ENCODE measurements at places on chromosomes 3 and 15.

DNA sequence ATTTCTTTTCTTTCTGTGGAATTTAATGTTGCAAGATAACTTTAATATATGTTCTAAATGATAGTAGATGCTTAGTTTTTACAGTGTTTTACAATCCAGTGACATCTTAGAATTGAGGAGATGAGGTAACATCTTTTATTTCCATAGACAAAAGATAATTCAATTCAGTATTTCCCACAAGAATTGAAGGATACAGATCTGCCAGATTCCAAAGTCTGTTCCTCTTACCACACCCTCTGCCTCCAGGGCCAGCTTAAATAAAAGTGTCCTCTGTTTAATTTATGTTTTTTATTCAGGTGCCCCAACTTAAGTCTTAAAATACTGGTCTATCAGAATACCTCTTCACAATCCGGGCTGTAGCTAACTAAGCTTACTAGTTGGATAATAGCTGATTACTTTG is 6.5 kb downstream of the STT3B start:
- no peak for DNase-seq

- peak; percentile 63 for DNase-seq
Observed at GRCh38 chr3:72520690-72521308, 327.4 kb downstream of the SHQ1 start.

DNA sequence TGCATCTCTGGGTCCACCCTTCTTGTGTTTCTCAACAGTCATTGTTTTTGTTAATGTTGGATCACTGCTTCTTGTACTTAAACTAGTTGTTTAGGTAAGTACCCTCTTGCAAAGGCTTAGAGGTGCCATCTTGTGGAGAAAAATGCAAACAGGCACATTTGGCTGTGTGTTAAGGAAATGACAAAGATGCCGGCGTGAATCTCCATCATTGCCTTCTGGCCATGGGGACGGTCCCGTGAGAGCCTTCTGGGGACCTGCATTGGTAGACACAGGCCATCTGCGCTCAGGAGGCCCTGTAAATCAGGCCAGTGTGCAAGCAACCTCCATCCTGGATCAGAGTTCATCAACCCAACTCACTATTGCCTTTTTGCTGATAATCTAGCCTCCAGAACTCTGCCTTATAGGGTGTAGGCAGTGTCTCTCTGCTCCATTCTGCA is 158.6 kb upstream of the NR2E3 start:
- DNase-seq = peak; percentile 31

- DNase-seq = no peak
Observed at GRCh38 chr3:177811835-177812234, 614.6 kb upstream of the TBL1XR1 start.

DNA sequence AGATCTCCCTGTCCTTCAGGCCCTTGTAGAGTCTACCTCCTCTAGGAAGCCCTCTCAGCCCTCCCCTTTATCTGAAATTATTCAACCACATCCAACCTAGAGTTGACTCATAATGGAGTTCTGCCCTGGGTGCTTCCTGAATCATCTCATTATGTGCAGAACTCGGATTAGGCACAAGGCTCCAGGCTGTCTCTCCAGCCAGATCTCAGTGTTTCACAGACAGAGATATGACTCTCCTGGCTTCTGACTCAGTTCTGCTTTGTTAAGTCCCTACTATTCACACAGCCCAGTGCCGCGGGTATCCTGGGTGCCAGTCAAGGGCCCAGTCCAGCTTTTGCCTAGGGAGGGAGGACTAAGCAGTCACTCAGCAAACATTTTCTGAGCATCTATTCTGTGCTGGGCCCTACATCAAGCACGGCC is 9.3 kb downstream of the STRA6 start:
- peak; percentile 94 for DNase-seq

GRCh38 chr3:72862314-72863090 is 14.3 kb upstream of the SHQ1 start:
- DNase-seq = no peak

GRCh38 chr15:83012076-83012426 is 612 bp upstream of the C15orf40 start:
- no peak for DNase-seq

DNA sequence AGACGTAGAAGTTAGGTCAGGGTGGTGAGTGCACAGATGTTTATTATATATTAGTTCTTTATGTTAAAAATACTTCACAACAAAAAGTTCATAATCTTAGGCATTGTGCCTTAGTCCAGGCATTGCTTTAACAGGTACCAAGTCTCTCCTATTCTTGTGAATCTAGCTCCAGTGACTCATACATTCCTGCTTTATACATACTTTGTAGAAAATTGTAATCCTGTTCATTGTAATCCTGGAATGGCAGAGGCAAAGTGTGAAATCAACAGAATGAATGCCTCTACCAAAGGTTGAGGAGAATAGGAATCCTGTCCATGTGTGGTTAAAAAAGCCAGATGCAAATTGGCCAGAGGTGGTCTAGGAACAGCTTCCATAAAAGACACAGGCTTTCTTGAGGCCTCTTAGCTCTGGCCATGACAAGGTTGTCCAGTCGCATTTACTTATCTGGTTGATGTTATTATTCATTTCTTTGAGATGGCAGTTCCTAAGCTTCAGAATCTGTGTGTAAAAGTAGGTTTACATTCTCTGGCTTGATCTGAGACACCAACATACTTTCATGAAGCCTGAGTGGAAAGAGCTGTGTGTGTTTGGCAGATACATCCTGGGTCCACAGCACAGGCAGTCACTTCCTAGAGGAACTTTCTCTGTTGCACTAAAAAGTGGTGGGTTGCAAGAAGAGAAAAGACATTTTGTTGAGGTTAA is 109.0 kb downstream of the CDIN1 start:
- no peak for DNase-seq

DNA sequence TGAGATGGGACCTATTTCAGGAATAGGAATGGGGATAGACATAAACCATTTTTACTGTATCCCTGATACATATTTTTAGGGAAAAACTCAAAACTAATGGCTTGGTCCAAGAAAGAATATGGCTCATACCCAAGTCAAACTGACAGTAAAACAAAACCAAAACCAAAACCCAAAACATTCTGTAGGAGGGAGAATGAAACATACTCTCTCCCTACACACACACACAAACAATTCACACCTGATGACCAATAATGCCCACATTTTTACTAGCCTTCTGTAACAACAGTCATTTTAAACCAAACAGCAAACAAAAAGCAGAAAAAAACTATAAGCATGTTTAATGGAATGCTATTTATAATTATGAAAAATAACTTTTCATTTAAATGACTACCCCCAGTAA is 74.9 kb downstream of the NBEAL2 start:
- no peak for DNase-seq

DNA sequence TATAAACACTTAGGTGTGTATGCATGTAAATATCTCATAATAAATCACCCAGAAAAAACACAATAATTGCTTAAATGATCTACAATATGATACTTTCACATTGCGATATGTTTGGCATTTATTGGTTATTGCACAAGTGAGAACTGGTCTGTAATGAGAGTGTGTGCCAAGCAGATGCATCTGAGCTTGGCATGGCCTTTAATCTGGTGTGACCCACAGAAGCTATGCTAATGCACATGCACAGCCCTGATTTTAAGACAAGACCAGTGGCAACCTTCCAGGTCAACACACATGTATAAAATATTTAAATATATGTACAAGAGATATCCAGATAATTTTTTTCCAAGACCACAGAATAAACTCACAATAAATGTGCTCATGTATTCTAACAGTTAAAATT is 42.7 kb downstream of the C2CD4A start:
- no peak for DNase-seq

DNA sequence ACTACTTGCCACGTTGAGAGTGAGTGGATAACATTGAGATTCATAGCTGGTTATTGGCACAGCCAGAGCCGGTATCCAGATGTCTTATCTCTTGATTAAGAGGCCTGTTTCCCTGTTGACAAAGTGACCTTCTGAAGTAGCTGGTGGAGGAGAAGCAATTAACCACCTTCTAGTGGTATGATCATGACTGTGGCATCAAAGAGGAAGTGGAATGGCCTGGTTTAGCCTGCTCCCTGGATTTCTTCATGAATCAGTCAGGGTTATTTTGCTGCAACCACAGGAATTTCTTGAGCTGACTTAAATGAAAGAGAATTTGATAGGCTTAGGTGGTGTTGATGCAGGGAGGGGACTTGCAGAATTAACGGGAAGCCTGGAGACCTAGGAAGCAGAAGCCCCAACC is 398.3 kb downstream of the MFSD1 start:
- peak; percentile 72 for DNase-seq

GRCh38 chr15:25849157-25849921 is 13.8 kb downstream of the ATP10A start:
- no peak for DNase-seq

- DNase-seq = no peak
Observed at GRCh38 chr3:183731611-183732010, 34.0 kb downstream of the YEATS2 start.

GRCh38 chr15:52751522-52751921 is 38.6 kb downstream of the ONECUT1 start:
- DNase-seq = no peak

DNA sequence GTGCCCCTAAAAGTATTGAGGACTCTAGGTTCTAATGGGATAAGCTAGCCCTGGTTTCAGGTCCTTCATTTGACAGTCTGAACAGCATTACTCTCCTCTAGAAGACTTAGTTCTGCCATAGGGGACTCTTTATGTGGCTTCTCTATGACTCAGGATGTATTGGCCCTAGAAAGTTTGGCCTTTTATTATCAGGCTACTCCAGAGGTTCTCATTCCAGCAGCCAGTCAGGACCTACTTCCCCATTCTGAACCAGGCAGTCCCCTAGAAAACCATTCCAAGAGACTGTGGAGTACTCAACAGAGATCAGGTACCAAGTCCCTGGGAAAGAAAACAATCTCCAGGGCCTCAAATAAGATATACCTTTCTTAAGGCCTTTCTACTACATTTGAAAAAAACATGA is 157.9 kb upstream of the TSPAN3 start:
- DNase-seq = no peak

DNA sequence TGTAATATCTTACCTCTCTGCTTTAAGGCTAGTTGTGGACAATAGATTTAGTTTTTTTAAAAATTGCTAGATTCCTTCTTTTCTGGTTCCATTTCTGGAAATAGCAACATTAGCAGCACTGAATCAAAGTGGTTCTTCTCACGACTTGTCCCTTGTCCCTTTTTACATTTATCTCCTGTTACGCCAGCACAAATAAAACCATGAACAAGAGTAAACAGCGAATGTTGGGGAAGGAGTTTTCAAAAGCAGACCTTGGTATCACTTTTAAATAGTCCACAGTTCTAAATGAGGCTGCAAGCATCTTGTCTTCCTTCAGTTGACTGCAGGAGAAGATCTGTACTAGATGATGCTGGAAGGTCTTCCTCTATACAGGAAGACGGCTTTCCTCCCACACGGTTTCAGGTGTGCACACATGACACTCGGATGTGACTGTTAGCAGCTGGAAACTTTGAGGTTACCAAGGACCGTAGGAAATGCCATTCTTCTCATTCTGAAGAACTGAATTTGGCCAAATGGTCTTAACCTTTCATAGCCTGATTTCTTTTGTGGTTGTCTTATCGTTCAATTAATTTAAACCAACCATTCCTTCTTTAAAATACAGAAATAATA is 251.0 kb upstream of the ICE2 start:
- DNase-seq = no peak

DNA sequence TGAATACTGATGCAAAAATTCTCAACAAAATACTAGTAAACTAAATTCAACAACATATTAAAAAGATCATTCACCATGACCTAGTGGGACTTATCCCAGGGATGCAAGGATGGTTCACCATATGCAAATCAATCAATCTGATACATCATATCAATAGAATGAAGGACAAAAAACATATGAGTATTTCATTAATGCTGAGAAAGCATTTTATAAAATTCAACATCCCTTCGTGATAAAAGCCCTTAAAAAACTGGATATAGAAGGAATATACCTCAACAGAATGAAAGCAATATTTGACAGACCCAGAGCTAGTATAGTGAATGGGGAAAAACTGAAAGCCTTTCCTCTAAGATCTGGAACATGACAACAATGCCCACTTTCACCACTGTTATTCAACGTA is 43.0 kb upstream of the FBN1 start:
- DNase-seq = no peak

DNA sequence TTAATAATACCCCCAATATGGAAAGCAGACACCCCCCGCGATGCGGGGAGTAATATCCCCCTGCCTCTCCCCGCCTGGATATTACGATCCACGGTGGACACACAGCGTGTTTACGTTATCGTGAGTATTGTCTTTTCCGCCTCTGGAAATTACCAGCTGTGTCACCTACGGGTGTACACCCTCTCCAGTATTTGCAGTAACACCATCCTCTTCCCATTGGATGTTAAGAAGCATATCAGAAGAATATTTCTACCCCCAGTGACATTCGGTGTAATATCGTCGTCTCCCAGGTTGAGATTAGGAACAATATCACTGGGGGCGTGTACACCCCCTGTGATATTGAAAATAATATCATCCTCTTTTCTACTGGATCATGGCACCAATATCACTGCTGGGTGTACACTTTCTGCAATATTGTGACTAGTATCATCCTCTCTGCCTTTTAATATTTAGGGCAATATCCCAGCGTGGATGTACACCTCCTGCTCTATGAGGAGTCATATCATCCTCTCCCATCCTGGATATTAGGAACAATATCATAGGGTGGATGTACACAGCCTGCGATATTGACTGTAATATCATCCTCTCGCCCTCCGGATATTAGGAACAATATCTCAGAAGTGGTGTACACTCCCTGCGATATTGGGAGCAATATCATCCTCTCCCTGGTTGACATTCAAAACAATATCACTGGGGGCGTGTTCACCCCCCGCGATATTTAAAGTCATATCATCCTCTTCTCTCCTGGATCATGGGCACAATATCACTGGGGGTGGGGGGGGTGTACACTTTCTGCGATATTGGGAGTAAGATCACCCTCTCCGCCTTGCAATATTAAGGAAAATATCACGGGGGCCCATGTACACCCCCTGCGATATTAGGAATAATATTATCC is 20.3 kb upstream of the BMF start:
- DNase-seq = no peak

- no peak for DNase-seq
Observed at GRCh38 chr15:66039117-66039871, 170.0 kb downstream of the RAB11A start.

DNA sequence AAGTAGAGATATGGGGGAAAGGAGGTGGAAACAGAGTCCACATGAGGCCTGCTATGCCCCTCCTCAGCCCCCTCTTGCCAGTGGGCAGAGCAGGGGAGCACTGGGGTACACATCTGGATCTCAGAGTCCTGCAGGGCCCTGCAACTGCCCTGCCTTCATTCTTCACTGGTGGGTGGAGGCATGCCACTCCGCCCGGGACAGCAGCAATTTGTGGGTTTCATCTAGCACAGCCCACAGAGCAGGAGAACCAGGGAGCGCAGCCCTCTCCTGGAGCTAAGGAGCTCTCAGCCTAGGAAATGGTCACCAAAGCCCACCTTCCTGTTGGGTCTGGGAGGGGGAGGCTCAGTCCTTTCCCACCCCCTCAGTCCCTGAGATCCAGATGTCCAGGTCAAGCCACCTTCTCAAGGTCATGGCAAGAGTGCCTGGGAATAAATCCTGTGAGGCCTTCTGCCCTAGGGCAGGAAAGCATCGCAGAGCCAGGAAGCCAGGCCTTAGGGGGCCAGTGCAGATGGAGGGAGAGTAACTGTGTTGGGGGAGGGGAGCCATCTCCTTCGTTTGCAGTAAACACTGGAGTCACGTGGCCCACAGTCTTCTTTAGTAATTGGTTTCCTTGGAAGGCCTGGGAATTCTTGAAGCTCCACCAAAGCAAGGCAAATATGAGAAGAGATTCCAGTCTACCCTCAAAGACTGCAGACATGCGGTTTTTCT is 31.0 kb downstream of the ANP32A start:
- no peak for DNase-seq
